ENCODE measurements at places on chromosomes 6 and 20.

GRCh38 chr6:319177-320131, 27.2 kb downstream of the DUSP22 start:
- no peak for DNase-seq

- DNase-seq = no peak
These were observed 81.0 kb downstream of the AKAP7 start for GRCh38 chr6:131216246-131216645.

GRCh38 chr6:87728706-87729105, 26.7 kb upstream of the AKIRIN2 start:
- no peak for DNase-seq

DNA sequence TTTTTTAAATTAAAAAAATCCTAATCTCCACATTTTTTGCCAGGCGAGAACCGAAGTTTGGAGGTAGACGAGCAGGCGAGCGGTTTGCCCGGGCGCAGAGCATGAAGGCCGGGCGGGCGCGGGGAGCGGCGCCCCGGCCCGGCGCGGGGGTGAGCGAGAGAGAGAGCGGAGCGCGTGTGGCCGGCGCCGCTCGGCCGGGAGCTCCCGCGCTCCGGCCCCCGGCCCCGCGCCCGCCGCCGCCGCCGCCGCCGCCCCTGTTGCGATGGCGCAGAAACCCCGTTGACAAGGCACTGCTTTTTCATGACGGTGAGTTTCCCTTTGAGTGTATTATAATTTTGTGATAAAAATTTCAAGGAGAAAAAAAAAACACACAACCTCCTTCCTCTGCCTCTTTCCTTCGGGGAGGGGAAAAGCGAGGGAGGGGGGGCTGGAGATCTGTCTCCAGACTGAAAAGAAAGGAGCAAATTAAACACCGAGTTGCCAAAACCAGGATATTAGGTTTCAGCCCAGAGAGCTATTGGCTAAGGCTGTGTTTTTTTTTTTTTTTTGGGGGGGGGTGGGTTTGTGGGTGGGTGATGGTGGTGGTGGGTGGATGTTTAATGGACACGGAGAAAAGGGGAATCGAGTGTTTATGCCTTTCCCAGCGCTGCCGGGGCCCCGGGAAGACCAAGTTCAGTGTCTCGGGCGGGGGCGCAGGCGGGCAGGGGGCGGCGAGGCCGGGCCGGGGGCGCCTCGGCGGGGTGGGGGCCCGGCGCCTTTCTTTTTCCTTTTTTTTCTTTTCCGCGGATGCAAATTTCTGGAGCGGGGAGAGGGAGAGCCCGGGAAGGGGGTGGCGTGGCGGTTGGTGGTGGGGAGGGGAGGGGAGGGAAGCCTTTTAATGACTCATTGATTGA, at the start of gene BICRAL:
Gene BICRAL (plus strand): TSS at position 257 of the 893 bp plus-strand sequence. CDS start 39,971 bp downstream, outside the sequence.
- DNase-seq = peak; percentile 93

DNA sequence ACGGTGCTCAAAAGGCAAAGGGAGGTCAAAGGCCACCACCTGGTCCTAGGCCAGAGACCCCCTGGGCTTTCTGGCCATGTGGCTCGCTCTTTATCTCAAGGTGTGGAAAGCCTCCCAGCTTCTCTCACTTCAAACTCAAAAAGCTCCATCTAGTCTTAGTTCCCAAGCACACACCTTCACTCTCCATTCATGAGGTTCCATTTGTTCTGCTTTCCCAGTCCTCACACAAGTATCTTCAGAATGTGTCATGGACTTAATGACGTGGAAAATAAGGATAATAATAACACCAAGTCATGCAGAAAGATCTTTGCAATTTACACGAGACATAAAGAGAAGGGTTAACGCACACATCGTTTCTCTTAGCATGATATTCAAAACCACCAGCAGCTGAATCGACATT, 219.3 kb downstream of the GMDS start:
- peak; percentile 78 for DNase-seq

- DNase-seq = no peak
These were observed 8.5 kb upstream of the RSPO4 start for GRCh38 chr20:1010659-1011058.

DNA sequence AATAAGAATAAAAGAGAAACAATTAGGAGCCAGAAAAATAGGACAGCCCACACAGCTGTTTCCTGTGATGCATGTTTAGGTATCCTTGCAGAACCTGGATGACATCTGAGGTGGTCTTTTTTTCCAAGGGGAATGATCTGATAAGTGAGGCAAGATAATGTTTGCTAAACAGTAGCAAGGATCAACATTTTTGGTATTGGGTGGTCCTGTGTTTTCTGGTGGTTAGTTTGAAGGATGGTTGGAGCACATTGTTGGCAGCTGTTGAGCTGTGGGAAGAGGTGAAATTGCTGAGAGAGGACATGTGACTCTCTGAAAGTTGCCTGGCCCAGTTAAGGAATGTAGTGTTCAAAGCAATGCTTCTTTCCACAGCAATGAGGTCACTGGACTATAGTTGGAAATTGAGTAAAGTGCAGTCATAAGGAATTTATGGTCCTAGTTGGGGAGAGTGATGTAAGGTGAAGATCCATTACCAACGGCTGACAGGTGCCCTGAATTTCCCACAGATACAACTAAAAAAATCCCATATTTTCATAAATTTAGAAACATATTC, 270.2 kb upstream of the IMPG1 start:
- DNase-seq = no peak

GRCh38 chr20:12404941-12405340, 487.2 kb downstream of the BTBD3 start:
- no peak for DNase-seq

- DNase-seq = no peak
These were observed 62.3 kb downstream of the TRAM2 start for GRCh38 chr6:52514514-52514913.

GRCh38 chr20:43271980-43272379, 82.3 kb upstream of the PTPRT start:
- no peak for DNase-seq

DNA sequence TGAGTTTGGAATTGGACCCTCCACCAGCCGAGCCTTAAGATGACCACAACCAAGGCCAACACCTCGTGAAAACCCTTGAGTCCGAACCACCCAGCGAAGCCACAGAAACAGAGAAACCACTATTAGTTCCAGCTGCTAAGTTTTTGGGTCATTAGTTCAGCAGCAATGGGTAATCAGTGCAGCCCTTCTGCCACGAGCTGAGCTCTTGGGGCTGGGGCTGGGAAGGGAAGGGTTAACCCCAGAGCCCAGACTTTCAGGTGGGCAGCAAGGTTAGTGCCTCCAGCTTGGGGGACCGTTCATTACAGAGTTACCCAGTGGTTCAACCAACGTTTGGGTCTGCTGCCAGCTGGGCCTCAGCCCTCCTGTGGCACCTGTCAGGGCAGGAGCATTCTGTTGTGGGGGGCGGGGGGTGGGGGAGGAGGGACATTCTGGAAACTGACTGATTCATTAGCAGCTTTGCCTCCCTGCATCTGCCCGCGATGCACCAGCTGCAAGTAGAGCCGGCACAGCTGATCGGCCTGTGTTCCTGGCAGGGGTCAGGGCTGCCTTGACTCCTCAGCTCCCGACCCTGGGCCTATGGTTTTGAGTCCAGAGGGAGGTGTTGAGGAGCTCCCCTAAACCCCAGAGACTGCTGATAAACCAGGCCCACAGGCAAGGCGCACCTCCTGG, 52.7 kb downstream of the TGM2 start:
- DNase-seq = no peak

- DNase-seq = no peak
These were observed 60.8 kb upstream of the HBS1L start for GRCh38 chr6:135115411-135115810.

DNA sequence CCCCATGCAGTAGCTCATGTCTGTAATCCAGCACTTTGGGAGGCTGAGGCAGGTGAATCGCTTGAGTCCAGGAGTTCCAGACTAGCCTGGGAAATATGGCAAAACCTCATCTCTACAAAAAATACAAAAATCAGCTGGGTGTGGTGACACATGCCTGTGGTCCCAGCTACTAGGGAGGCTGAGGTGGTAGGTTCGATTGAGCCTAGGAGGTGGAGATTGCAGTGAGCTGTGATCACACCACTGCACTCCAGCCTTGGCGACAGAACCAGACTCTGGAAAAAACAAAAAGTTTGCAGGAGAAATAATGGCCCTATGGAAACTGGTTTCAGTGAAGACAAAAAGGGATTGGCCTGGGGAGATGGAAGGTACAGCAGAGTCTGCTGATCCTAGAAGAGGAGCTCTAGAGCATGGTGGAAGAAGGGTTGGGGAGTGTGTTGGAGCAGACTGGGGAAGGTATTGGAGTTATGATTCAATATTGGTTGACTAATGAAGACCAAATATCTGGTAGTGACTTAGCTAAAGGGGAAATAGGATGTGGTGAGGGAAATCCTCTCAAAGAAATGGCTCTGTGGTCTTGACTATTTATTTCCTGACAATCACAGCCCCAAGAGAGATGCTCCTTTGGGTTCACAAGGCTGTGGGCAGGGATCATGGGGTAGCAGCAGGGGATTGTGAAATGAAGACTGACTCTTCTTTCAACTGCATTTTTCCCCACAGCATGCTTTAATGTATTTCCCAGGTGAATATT, 281.9 kb downstream of the UTRN start:
- DNase-seq = no peak

DNA sequence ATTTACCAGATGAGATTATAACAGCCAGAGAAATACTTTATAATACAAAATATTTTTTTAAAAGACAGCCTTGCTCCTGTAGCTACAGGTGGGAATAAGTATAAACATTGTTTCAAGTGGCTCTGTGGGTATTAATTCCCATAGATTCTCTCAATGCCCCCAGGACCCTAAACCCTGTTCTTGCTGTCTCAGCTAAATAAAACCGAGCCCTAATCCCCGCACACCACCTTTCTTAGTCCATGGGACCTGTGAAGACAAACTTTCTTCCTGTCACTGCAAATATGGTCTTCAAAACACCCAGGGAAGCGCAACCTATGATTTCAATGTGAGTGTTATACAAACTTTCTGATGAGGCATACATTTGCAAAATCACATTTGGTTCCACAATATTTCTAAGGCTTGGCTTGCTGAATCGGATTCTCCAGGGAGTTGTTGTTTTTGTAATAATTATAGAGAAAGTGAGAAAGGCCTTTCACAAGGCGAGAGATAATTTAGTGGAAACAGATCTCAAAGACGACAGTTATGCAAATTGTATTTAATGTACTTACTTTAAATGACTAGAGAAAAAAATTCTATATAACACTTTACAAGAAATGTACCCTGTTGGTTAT, 11.1 kb downstream of the SMLR1 start:
- no peak for DNase-seq

DNA sequence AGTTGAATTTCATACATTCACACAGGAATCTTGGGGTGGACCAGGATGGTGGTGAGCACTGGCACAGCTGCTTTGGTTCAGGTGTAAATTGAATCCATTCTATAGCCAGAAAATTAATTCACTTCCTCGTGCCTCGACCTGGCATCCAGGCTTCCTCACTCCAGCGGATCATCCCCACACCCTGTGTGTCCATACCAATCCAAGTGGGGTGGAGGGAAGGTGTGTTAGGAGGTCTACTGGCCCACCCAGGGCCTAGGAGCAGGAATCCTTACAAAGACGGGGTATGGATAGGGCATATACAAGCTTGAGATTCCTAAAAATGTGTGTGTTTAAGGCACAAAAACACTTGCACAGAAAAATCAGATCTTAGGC, 81.8 kb upstream of the SLC24A3 start:
- DNase-seq = no peak

DNA sequence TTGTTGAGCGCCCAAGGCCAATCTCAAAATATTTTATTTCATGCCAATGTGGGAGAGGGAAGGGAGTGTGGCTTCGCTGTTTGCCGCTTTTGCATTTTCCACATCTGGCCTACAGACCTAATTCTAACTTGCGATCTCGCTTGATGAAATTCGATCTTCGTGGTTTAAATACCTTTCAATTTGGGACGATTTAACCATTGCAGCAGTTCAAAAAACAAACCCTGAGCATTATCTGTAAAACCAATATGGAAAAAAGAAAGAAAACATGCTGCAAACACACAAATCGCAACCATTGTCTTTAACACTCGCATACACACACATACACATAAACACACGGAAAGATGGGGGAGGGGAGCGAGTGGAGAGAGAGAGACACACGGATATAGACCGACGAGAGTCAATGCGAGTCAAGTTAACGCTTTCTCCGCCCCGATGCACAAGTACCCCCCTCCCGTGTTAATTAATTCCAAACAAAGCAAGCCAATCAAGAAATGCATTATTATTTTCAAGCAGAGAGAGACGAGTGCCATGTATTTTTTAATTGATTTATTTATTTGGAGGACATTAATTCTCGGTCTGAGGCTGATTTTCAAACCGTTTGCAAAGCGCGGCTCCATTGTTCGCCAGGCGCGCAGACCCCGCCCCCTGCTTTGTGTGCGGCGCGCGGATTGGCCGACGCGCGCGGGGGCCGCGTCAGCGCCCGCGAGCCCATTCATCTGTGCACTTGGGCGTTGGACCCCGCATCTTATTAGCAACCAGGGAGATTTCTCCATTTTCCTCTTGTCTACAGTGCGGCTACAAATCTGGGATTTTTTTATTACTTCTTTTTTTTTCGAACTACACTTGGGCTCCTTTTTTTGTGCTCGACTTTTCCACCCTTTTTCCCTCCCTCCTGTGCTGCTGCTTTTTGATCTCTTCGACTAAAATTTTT, at the start of gene MARCKS:
Gene MARCKS (plus strand): TSS at position 721 of the 931 bp plus-strand sequence. CDS start 401 bp downstream, outside the sequence.
- peak; percentile 98 for DNase-seq

DNA sequence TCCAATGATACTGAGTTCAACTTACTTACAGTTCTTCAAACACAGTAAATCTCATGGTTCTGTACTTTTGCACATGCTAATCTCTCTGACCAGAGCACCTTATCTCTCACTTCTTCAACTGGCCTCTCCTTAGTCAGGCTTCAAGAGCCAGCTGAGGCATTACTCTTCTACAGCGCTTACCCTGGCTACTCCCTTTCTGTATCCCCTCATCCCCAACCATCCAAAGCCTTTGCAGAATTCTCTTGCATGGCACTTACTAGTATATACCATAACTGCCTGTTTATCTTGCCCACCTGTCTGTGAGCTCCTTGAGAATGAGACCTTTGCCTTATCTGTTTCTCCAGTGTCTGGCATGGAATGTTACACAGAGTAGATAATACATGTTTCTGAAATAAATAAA, 49.2 kb downstream of the SESN1 start:
- no peak for DNase-seq
